ENCODE measurements at places on chromosomes 4 and X.

- DNase-seq, result peak; percentile 84
Observed at GRCh38 chr4:104491481-104492182, 3.1 kb downstream of the CXXC4 start.

- DNase-seq, result no peak
Observed at GRCh38 chrX:66675541-66675940, 36.7 kb upstream of the EDA2R start.

DNA sequence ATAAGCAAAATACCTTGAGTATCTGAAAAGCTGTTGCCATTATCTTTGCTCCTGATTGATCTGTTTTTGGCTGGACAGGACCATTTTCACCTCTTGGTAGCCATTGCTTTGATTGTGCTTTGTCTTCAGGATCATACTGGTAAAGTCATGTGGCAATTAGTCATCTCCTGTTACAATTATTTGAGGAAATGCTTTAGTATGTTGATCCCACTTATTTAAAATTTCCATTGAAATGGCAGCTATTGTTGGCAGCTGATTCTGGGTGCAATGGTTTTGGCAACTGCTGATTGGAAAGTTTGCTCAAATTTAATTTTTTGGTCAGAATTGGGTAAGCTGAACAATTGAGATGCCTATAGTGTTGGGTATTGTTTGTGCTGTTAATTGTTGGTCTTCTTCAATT, 238.3 kb upstream of the TLL1 start:
- DNase-seq, result no peak

DNA sequence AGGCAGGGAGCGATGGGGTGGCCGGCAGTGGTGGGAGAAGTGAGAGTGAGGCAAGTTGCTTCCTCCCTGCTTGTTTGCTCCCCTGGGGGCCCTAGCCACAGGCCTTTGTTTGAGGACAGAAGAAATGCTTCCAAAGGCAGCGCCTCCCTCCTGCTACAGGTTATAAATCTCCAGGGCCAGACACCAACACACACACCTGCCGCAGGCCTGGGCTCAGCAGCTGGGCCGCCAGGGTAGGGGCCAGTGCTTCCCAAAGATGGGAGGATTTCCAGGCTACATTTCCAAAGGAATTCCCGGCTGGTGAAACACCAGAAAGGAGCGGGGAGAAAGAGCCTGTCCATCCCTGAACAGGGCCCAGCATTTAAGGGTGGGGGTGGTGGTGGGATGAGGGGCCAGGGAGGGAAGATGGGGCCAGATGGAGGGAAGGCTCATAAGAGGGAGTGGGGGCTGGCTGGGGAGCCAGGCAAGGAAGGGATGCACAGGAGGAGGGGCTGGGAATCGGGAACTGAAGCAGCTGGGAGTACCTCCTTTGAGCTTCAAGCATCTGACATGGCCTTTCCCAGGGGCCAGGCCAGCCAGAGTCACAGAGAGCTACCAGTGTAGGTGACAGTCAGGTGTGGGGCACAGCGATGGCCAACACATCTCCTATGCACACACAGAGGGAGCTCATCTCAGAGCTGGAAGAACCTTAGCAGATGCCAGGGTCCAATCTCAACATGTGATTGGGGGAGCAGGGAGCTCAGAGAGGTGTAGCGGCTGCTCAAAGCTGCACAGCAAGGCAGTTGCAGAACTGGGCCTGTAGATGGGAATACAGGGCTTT, 143.9 kb downstream of the PJA1 start:
- DNase-seq, result no peak

GRCh38 chrX:136457303-136457917, 30.3 kb upstream of the BRS3 start:
- DNase-seq, result no peak

Measured in GM12865 (cell line).